ENCODE measurements at places on chromosomes 13 and 19.

DNA sequence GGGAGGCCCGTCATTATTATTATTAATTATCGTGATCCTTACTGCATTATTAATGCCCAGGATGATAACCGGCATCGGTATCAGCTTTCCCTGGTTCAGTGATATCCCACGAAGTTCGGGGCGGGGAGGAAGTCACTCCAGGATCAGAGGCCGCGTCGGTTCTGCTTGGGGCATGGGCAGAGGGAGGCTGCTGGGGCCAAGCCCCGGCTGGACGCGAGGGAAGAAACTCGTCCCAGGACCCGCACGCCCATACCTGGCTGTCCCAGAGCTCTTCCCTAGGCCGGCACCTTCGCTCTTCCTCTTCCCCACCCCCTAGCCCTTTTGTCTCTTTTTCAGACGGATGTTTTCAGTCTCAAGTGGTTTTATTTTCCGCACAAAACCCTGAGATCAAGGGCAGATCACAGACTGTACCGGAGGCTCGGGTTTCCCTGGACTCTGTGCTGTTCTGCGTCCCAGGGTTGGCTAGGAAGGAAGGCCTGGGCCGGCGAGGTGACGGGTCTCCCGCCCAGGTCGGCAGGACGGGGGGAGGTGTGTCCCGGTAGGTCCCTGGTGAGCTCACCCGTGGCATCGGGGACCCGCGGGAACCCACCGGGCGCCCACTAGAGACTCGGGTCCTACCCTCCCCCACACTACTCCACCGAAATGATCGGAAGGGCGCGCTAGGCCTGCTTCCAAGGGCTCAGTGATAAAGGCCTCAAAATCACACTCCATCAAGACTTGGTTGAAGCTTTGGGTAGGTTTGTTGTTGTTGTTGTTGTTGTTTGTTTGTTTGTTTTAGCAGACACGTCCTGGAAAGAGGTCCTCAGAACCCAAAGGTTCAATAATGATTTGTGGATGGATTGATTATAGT is 7.9 kb downstream of the ZIC2 start:
- DNase-seq = no peak

DNA sequence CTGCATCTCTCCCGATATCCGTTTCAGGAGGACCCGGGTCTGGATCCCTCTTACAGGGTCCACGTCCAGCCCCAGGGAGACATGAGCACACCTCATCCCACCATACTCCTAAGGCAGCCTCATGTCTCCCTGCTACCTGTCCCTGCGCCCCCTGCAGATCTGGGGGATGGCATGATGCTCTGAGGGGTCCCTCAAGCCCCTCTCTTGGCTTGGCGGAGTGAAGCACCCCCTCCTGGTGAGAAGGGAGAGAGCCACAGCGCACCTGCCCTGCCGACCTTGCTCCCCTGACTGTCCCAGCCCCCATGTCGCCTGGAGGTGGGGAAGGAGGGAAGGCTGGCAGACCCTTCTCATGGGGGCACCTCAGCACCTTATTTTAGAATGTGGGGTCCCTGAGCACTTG is 21.5 kb upstream of the ARHGEF7 start:
- DNase-seq = no peak

DNA sequence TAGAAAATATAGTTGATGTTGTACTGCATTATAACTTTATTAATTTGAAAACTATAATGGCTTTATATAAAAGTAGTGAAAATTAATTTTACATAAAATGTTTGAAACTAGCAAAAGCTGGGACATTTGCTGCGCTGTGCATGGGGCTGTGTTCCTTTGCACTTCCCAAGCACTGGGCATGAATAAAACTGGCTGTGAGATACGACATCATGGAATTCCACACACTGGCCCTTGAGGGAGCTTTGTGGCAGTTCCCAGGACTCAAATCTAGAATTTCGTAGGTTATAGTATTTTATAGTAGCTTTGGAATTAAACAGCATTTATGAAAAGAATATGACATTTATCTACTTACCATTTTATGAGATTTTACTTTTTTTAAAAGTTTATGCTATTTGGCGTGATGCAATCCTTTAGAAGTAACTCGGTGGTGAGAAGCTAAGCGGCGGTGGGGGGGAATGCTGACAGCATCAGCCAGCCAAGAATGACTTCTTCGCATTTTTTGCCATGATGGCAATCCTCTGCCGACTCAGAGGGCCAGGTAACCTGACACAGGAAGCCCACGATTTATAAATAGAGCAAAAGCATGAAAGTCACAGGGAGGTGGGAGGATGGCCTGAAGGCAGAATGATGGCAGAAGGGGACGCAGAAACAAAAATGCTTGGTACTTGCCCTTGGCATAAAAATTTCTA is 553.5 kb downstream of the MYO16 start:
- no peak for DNase-seq

GRCh38 chr19:49141352-49141751 is 13.8 kb downstream of the HRC start:
- DNase-seq = no peak

DNA sequence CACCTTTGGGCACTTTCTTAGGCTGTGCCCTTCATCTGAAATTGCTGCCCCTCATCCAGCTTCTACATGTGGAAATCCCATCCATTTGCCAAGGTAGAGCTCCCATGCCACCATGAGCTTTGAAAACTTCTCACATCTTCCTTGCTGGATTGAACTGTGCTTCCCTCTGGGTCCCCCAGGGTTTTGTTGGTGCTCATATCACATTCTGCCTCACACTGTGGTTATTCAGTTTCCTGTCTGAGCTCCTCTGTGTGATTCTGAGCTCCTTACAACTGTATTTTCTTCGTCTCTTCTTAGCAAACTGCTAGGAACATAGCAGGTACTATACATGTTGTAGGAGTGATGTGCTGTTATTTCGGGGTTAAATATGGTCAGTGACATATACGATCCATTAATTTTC is 74.9 kb upstream of the KL start:
- DNase-seq = no peak

DNA sequence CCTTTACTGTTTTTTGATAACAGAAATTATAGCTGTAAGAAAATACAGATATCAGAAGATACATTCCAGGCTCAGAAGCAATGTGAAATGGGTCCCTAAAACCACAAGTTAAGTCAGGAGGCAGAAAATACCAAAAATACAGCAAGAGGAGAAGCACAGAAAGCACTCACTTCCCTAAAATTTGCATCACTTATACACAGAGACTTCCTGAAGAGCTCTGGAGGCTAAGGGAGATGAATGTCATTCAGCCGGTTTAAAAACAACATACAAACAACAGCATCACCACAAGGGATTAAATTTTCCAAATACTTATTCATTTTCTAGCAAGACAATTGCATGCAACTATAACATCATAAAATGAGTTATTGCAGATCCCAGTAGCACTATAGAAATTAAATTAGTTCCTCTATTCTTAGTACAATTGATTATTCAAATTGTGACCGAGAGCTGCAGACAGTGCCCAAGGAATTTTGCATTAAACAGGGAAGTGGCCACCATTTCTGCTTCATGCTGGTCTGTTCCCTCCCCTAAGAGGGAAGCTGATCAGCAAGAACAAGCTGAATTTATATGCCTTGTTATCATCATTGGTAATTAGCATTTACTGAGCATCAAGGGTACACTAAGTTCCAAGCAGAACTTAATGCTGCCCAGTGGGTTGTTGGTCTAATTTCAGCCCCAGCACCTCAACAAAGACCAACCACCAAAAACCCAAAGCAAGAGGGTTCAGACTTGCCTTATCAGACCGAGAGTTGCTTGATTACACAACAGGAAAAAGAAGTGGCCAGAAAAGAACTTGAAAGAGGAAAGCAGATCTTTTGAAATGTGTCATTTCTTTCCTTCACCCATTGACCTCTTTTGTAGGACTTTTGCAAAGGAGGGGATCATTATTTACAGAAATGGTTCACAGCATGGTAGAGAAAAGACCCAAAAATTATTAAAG is 140.7 kb downstream of the KCTD12 start:
- no peak for DNase-seq

DNA sequence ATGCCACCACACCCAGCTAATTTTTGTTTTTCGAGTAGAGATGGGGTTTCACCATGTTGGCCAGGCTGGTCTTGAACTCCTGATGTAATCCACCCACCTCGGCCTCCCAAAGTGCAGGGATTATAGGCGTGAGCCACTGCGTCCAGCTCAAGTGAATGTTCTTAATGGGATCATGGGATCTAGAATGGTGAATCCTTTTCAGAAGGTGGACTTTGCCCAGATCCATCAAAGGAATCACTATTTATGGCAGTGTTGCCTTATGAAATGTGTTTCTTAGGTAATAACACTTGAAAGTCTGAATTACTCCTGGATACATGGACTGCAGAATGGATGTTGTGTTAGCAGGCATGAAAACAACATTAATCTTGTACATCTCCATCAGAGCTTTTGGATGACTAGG is 20.3 kb downstream of the ARHGAP35 start:
- DNase-seq = no peak

DNA sequence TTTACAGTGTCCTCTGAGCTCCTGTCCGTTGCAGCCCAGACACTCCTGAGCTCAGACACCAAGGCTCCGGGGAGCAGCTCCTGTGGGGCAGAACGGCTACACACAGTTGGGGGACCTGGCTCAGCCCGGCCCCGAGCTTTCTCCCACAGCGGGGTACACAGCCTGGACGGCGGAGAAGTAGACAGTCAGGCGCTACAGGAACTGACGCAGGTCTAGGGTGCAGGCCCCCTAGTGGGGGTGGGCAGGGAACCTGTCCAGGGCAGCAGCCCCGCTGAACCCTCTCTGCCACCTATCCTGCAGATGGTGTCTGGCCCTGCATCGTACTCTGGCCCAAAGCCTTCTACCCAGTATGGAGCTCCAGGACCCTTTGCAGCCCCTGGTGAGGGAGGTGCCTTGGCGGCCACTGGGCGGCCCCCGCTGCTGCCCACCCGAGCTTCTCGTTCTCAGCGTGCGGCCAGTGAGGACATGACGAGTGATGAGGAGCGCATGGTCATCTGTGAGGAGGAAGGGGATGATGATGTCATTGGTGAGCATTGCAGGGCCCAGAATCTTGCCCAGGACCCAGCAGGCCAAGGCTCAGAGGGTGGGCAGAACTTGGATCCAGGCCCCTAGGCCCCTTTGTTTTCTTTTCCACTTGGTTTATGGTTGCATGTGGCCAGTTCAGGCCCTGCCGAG is 12.9 kb upstream of the PRR19 start:
- no peak for DNase-seq

GRCh38 chr19:13610039-13610691 is 103.9 kb upstream of the CACNA1A start:
- DNase-seq = no peak

DNA sequence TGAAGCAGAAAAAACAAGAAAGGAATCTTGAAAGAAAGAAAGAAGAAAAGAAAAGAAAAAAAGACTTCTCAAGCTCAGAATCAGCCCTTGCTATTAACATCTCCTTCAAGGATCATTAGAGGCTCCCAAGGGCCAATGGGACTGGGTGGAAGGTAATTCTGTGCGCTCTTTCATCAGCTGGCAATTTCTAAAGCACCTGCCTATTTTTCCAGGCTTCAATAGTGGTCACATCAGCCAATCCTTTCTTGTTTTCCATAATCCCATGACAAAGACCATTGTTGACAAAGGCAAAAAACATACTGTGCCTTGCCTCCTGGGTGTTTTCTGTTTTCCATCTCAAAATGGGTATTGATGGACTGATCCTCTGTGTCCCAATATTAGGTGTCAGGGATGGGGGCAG is 88.2 kb upstream of the TSC22D1 start:
- no peak for DNase-seq

GRCh38 chr13:111575276-111575675 is 254.8 kb downstream of the TEX29 start:
- DNase-seq = no peak

DNA sequence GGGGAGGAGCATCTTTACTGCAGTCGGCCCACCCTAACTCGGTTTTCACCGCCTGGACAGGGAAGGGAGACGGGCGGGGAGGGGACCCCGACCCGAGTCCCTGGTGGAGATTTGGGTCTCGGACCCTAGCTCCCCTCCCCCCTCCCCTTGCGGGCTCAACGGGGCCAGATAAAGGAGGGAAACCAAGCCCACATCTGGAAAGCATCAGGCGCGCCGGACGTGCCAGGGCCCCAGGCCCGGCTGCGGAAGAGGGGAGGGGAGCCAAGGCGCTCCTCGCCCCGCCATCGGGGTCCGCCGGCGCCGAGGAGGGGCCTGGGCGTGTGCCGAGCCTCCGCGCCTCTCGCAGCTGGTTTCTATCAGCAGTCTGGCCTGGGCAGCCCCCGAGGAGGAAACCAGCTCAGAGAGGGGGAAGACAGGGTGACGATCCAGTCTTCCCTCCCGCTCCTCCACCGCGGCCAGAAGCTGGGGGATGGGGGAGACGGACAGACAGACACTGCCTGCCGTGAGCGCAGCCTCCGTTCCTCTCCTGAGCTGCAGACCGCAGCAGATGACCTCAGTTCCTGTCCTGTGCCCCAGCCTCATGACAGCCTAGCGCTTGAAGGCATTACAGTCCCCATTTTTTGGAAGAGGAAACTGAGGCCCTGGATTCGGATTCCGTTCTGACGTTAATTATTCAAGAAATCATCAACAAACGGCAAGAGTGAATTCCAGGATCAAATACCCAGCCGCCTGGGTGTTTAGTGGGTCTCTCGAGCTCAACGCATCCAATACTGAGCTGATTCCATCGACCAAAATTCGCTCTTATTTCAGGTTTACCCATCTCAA is 3.6 kb upstream of the GNG8 start:
- peak; percentile 33 for DNase-seq

- no peak for DNase-seq
Observed at GRCh38 chr13:52925775-52926285, 77.4 kb upstream of the PCDH8 start.

DNA sequence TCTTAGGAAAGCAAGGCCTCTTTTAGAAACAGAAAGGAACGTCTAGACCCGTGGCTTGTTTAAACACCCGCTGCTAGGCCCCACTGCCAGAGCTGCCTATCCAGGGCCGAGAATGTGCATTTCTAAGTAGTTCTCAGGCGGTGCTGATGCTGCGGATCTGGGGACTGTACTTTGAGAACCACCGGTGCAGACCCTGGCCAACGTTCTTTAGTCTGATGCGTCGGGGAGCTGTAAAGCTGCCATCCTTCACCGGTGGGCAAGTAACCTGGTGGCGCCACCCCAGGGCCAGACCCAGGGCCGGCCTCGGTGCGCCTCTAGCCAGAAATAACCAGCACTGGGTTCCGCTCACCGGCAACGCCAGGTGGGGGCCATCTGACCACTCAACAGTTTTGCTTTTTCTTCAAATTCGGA is 47.1 kb downstream of the TGDS start:
- DNase-seq = no peak

DNA sequence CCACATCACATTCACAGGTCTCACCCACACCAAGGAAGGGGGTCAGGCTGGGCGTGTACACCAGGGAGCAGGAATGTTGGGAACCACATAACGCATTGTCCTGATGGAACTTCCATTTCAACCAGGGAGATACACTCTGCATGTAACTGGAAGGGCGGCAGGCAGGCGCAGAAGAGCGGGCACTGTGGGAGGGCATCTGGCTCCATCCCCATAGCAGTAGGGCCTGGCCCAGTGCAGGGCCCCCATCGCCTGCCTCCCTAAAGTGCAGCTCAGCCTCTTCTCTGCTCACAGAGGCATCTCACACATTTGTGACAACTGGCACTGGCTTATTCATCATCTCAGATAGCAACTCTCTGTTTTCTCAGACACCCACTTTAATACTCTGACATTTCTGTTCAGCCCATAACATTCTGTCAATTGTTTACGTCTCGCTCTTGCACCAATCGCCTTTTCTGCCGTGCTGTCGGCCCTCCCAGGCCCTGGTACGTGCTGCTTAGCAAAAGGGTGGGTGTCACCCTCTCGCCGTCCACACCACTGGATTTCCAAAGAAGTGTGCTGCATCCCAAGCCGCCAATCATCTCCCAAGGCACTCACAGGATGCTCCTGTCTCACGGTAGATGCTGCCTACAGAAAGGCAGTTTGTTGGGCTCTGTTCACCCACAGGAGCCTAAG is 353.3 kb upstream of the ZNF507 start:
- DNase-seq = no peak

Data from dermis blood vessel endothelial cell (primary cell).